CD4-positive, alpha-beta memory T cell (primary cell): ENCODE measurements at places on chromosomes 7 and 10.

- no peak for DNase-seq
Observed at GRCh38 chr7:45155357-45155900, 2.2 kb upstream of the RAMP3 start.

DNA sequence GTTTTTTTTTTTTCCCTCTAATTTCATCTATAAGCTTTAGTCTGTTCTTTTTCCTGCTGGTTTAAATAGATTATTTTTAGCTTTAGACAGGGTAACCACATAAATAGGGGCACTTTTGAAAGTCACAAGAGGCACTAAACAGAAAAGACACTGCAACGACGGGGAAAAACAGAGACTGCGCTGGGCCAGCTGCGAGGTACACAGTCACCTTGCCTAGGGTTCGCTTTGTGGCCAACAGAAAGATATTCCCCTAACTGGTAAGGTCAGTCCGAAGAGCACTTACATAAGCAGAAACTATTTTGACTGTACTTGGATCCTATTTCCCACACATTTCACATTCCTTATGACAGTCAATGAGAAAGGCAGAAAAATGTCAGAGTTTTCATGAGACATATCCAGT is 175.6 kb upstream of the PHF14 start:
- no peak for DNase-seq

GRCh38 chr10:76631884-76632766 is 1005.5 kb downstream of the KCNMA1 start:
- DNase-seq, result no peak

- DNase-seq, result no peak
Observed at GRCh38 chr10:131464789-131465188, 153.3 kb upstream of the TCERG1L start.

DNA sequence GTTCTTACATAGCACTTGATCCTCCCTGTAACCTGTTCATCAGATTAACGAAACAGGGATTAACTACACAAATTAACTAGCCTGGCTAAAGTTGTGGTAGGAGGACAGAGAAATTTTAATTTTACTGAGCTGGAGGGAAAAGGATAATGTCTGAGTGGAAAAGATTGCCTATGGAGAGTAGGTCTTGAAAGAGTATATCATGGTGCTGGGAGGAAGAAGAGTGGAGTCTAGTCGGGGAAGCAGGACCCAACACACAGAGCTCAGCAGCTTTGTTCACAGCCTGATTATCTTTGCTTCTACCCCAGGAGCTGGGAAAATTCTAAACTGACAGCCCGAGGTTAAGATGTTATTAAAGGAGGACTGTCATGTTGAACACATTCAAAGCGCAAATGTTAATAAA is 6.1 kb upstream of the KDM7A start:
- no peak for DNase-seq

- no peak for DNase-seq
Observed at GRCh38 chr10:29649561-29650551, 15.1 kb upstream of the SVIL start.

GRCh38 chr7:126774077-126774476 is 478.7 kb downstream of the GRM8 start:
- no peak for DNase-seq

- no peak for DNase-seq
Observed at GRCh38 chr7:29805886-29806207, 461 bp upstream of the WIPF3 start.

GRCh38 chr10:20976891-20977290 is 79.8 kb upstream of the NEBL start:
- no peak for DNase-seq

DNA sequence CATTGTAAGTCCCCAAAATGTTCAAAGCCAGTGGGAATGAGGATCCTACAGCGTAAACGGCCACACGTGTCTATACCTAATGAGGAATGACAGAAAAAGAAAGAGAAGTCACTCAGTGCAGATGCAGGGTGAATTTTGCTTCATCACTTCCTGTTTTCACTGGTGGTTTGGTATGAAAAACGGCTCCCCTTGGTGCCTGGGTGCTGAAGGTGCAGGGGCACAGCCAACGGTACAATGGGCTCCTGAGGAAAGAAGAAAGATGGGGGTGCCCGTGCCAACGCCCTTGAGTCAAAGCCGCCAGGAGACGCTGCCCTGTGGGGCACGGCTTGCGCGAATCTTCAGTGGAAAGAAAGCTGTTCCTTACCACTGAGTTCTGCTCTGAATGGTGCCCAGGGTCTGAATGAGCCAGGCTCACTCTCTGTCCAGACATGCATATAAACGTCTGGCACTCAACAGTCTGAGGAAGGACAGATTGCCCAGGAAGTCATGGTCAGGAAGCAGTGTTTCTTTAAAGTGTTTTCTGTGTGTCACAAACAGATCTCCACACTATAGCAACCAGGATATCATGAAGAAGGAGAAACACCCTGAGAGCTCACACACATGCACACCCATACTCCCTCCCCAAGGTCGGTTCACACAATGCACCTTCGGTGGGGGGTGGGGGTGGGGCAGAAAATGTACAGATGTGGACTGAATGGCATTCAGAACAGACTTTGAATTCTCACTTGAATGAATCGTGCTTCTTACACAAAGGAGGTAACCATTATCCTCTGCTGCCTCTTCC is 105.8 kb downstream of the ELMO1 start:
- peak; percentile 77 for DNase-seq
